ENCODE measurements at places on chromosomes 11 and 22.

- no peak for DNase-seq
Observed at GRCh38 chr11:75510004-75510722, 15.6 kb downstream of the GDPD5 start.

DNA sequence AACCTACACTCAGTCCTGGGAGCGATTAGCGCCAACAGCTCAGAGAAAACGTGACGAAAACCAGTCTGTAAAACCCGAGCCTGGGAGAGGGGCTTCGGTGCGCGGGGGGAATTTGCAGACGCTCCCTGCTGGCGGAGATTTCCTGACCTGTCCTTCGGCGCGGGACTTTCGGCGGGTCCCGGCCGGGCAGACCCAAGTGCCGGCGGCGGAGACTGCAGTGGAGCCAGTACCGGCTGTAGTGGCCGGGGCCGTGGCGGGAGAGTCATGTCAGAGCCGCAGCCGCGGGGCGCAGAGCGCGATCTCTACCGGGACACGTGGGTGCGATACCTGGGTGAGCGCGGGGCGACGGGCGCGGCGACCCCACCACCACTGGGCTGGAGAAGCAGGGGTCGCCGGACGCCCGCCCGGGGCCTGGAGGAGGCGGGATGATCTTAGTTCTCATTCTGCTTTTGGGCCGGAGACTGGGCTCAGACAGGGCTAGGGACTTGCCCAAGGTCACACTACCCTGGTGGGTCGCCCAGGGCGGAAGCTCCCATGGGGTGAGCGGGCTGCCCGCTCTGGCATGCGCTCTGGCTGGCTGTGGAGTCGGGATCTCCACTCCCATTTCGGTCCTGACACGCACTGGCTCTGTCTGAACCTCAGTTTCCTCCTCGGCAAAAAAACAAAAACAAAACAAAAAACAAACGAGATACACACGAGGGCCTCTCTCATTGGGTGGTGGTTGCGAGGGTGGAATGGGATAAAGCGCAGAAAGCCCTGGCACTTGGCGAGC is at the start of gene MTFP1:
MTFP1 (plus strand) TSS at position 153 of the 772 bp plus-strand sequence; CDS start at position 265, 112 bp downstream.
- peak; percentile 76 for DNase-seq

- DNase-seq = no peak
Observed at GRCh38 chr22:44202261-44202789, 21.6 kb downstream of the PARVG start.

DNA sequence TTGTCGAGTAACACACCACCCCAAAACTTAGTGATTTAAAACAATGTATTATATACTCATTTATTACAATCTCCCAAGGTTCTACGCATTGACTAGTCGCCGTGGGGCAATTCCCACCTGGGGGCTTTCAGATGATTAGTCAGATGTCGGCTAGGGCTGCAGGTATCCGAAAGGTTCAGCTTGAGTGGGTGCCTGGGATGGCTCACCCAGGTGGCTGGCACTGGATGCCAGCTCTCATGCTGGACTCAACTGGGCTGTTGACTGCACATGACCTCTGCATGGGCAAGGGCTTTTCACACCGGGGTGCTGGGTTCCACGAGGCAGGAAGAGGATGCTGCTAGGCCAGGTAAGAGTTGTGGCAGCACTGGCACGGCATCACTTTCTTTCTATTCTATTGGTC is 21.9 kb upstream of the MICAL2 start:
- no peak for DNase-seq

DNA sequence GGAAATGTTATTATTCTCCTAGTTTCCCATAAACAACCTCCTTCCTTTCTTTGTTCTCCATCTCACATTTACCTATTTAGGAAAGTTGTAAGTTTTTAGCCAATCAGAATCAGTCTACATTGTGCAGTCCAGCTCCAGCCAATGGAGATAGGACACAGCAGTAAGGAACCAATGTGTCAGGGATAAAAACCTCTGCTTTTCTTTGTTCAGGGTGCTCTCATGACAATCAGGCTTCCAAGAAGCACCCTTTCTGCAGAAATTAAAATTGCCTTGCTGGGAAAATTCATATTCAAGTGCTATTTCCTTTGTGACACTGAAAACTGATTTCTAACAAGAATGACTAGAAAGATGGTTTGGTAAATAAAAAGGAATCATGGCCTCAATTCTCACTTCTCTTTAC is 14.6 kb downstream of the SCGB2A1 start:
- no peak for DNase-seq

DNA sequence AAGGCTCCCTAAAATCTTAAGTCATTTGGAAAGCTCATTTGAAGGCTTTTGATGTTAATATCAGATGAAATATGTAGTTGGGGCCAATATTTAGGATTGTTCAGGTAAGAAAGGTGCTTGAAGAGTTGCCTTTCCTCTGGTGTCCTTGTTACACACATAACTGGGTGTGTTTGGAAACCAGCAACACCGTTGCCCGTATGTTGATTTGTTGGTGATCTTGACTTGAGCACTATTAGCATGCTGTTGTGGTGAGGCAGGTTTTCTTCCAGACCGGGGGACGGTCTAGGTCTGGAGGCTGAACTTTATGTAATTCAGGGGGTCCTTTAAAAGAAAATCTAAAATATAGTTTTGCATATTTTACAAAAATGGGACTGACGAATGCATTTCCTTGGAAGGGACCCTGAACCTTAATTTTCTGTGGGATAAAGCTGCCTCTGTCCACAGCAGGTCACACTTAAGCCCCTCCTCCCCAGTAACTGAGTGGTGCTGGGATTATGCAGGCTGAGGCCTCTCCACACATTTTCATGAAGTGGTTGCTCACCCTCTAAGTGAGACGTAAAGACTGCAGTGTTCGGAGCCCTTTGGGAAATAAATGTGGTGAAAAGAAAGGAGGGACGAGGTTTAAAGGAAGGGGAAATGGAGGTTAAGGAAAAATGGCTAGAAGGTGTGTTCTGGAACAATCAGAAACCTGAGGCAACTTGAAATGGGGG is 1.8 kb downstream of the YWHAH start:
- DNase-seq = no peak

DNA sequence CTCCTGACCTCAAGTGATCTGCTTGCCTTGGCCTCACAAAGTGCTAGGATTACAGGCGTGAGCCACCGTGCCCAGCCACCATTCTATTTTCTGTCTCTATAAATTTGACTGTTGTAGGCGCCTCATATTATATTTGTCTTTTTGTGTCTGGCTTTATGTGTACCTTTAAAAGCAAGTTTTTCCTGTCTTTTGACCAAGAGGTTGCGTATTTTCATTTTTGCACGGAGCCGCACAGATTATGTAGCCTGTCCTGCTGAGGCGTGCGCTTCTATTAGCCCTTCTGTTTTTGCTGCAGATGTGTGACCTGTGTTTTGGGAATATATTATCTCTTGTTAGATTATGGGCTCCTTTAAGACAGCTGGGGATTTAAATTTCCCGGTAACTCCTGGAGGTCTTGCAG is 40.4 kb upstream of the WEE1 start:
- DNase-seq = no peak

GRCh38 chr11:60563553-60564235 is 48.5 kb downstream of the MS4A13 start:
- DNase-seq = no peak

DNA sequence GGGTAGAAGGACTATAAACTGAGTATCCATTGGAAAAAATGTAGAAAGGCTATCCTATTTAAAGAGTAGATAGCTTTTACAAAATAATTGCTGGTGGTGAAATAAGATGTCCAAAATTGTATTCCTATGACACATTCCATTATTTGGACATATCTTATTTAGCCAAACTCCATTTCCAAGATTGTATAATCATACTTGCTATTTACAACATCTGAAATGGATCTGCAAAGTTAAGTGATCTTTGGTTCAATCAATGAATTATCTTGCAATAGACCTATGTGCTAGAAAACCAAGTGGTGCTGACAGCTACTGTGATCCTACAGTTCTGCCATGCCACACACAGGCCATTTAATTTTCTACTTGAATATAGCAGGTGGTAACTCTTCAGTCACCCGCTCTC is 11.0 kb upstream of the BLID start:
- DNase-seq = no peak

- no peak for DNase-seq
Observed at GRCh38 chr11:61116426-61117167, 14.3 kb downstream of the CD5 start.

GRCh38 chr22:44683237-44683636 is 18.8 kb upstream of the PRR5 start:
- no peak for DNase-seq

DNA sequence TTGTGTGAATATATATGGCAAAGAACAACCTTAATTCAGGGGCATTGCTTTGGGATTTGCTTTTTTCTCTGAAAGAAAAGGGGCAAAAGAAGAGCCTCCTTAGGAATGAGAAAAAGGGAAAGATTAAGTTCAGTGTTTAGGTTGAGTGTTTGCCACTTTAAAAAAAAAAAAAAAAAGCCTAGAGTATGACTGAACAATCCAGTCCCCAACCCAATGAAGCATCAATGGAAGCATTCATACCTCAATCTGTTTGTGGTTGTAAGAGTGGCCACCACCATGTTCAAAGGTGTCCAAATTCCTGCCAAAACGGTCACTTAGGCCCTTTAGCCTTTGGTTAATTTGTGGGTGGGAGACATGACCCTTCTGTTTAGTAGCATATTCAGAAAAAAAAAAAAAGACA is 260.6 kb downstream of the SOX6 start:
- no peak for DNase-seq

GRCh38 chr11:95991101-95991500 is 67.2 kb upstream of the MTMR2 start:
- no peak for DNase-seq

- no peak for DNase-seq
Observed at GRCh38 chr11:120289426-120289825, 35.7 kb upstream of the TLCD5 start.

DNA sequence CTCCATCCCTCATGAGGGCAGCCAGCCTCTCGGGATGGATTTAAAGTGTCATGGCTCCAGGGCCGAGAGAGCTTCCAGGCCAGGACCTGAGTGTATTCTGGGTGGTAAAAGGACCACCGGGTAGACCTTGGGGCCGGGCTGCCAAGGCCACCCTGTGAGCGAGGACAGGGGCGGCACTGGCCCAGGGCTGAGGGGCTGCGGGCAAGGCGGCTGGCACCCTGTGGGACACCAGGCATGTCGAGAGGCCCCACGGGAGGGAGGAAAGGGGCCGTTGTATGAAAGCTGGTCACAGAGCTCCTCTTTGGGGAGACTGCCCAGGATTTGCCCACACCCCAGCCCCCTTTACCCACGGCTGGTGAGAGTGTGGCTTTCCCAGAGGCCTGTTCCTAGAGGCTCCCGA is 92.3 kb upstream of the RTL6 start:
- no peak for DNase-seq

GRCh38 chr11:74535371-74536160 is 42.0 kb upstream of the LIPT2 start:
- no peak for DNase-seq

DNA sequence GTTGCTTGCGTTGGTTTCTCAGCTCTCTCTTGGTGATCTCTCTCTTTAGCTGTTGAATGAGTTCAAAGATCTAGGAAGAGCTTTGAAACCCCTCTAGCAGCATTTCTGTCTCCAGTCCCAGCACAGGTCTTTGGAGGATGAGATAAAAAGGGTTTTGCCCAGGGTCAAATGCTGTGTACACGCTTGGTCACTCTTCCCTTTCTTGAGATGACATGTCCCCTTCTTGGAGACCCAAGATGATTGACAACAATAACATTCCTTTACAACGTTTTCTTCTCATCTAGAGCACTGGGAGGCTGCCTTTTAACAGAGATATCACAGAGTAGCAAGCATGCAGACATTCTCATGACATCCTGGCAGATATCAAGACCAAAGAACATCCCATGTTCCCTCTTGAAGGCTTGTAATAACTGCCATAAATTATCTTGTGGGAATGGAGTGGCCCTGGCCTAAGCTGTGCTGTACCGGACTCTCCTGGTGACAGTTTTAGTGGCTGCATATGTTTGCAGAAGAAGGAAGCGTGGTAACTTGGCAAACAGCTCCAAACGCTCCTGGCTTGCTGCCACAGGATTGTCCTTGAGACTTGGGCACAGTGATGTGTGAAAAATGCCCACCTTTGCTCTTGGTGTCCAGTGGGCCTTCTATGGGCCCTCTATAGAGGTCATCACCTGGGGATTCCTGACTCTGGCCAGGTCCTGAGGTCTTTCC is 107.8 kb downstream of the PTPRJ start:
- DNase-seq = no peak

GRCh38 chr22:46871826-46872225 is 109.4 kb downstream of the TBC1D22A start:
- no peak for DNase-seq

Data from HEK293T (cell line).